ENCODE measurements at places on chromosomes 1 and 21.
A peak's percentile ranks its signal among the peaks of the same experiment; 100 is the strongest.

GRCh38 chr1:47776667-47777131 is 220.5 kb downstream of the TRABD2B start:
- no peak for DNase-seq

DNA sequence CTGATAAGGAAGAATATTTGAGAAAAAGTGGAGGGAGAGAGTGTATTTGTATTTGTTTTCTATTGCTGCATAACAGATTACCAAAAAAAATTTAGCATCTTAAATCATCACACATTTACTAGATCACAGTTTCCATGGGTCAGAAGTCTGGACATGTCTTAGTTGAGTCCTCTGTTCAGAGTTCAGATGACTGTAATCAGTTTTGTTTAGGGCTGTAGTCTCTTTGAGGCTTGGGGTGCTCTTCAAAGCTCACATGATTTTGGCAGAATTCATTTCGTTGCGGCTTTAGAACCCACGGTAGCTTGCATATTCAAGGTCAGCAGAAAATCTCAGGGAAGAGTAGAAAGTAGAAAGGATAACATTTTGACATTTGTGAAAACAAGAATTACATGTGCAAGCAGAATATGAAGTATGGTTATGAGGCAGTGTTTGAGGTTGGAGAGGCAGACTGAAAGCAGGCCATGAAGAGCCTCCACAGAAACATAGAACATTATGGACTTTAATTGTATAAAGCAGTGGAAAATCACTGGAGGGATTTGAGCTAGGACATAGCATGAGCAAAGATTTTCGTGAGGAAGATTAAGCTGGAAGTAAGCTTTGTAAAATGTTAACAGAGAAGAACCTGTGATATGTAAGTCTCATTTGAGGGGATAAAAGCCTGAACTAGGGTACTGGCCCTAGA is 110.6 kb upstream of the GPR52 start:
- DNase-seq: no peak

GRCh38 chr1:94096797-94097549 is 24.0 kb downstream of the ABCA4 start:
- DNase-seq: no peak

DNA sequence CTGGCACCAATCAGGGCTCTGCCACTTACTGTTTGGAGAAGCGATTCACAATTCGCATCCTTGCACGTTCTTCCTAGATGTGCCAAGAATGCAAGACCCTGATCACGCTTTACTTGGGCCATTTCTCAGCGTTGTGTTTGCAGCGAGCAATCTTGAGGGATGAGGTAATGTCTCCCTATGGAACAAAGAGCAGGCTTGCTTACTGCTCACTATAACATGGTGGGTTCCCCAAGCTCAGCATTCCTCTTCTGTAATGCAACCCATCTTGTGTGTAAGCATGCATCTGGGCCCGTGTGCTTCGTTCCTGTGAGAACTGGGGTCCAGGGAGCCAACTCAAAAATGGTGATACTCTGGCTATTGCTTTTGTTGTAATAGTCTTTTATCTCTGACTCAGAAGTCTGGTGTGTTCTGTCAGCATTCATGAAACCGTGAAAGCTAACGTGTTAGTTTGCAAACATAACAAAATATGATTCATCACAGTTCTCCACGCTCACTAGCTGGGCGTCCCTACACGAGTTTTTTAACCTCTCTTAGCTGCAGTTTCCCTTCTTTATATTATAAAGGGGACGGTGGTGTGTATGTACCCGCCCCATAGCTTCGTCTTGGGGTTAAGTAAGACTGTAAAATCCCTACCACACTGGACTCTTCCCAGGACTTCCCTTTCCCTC is 33.3 kb downstream of the DNTTIP2 start:
- DNase-seq: peak; percentile 78
